ENCODE measurements at places on chromosomes 4 and X. TPM values are rescaled to one million over a fixed set of nuclear protein-coding genes. Genes with fewer than 3 reads are reported as not detected.

DNA sequence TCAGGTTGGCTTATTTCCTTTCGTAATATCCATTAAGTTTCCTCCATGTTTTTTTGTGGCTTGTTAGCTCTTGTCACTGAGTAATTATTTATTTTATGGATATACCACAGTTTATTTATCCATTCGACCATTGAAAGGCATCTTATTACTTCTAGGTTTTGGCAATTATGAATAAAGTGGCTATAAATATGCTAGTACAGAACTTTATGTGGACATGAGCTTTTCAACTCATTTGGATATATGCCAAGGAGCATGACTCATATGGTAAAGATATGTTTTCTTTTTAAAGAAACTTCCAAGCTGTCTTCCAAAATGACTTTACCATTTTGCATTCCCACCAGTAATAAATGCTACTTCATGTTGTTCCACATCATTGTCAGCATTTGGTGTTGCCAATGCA is 803.6 kb downstream of the GLUD2 start:
- H3K4me1 ChIP-seq: no peaks in the 10 kb centered on the region
- no peak overlapping the region for H3K4me3 ChIP-seq
- no peaks in the 10 kb centered on the region for H3K27me3 ChIP-seq
- DNase-seq: no peak

- no peak for DNase-seq
- H3K27ac ChIP-seq: no peak overlapping the region
- no peaks in the 10 kb centered on the region for H3K27me3 ChIP-seq
- H3K36me3 ChIP-seq: no peaks in the 10 kb centered on the region
- H3K4me1 ChIP-seq: no peaks in the 10 kb centered on the region
- H3K4me3 ChIP-seq: no peak overlapping the region
Measured at GRCh38 chr4:163237856-163238255, 71.2 kb upstream of the NAF1 start.

Gene PRRG3
- not detected for total RNA-seq

Gene GAGE13
- total RNA-seq: not detected

Gene MAGEA11
- not detected for total RNA-seq

Gene TLR1
- total RNA-seq: 1.9 TPM

Measured in activated T-helper 1 cell treated with anti-CD3 and anti-CD28 coated beads, Interleukin-12 subunit alpha, Interleukin-12 subunit beta, Interleukin-2, Interleukin-4 antibody, amounts not matched to agents 30 ng/mL and 10 ng/mL and 1 ng/mL, durations not matched to agents 14 hours and 24 hours and 36 hours (primary cell).